ENCODE measurements at places on chromosomes 3 and 15.
A peak's percentile ranks its signal among the peaks of the same experiment; 100 is the strongest.

GRCh38 chr3:98010194-98010882 is 24.8 kb downstream of the GABRR3 start:
- DNase-seq, result no peak

DNA sequence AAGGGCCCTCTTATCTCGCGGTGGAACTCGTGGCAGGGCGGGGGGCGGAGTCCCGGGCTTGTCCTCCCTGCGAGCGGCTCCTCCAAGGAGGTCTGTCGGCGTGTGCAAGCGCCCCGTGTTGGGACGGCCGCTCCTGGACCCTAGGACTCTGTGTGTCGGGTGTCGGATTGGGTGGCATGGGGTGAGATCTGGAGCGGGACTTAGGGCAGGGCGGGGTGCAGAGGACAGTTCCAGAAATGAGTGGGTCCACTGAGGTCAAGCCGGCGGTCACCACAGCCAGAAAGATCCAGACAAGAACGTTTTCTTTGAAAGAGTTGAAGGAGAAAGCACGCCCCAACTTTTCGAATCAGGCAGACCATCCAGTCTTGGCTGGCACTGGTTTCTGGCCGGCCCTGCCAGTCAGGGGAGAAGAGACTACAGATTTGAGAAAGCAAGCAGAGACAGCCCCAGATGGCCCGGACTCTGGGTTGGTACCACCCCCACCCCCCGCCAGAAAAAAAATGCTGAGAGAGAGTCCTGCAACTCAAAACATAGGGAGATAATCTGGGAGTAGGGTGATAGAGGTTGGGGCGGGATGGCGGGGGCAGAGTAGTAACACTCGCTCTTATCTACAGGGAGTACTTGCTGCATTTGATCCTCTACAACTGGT is 784 bp upstream of the CISH start:
- no peak for DNase-seq

- peak; percentile 31 for DNase-seq
Observed at GRCh38 chr3:4350789-4351163, 47.6 kb downstream of the SETMAR start.

DNA sequence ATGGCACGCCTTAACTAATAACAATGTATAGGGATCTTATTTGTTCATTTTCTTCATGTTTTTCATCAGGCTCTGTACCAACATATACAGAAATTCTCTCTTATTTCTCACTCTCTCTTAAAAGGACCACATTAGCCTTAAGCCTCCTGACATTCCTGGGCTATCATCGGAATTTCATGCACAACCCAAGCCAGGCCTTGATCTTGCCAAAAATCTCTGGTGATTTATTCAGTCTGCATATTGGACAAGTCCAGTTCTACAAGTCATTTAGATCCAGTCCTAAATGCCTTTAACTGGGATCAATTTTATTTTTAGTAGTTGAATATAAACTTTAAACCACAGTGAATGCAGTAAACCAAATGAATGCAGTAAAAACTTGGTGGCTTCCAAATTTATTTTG is 385.4 kb downstream of the MECOM start:
- no peak for DNase-seq

DNA sequence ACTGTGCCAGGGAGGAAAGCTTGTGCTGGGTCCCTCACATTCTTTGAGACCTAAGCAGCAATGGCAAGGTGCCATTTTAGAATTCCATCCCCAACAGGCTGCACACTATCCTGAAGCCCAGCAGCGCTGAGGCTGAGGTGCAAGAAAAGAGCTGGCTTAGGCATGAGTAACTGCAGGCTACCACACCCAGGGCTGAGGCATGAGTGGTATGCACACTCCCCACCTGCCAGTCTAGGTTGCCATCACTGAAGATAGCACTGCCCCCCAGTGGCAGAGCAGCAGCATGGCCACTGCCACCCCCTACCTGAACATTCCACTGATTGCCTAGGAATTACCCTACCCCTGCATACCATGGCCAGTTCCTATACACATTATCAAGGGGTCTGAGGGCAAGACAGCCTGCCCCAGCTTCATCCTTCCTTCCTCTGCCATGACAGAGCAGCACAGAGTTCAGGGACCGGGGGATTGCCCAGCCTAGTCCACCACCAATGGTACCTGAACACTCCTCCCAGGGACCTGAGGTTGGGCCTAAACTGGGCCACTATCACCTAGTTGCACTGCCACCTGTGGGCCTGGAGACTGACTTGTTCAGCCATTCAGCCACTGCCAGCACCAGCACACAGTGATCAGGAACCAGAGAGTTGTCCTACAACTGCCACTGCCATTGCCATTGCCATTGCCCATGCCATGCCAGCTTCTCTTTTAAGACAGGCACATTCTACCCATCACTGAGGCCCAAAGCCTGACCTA is 129.8 kb downstream of the SATB1 start:
- peak; percentile 39 for DNase-seq

GRCh38 chr3:70111411-70111810 is 111.9 kb downstream of the SAMMSON start:
- no peak for DNase-seq

DNA sequence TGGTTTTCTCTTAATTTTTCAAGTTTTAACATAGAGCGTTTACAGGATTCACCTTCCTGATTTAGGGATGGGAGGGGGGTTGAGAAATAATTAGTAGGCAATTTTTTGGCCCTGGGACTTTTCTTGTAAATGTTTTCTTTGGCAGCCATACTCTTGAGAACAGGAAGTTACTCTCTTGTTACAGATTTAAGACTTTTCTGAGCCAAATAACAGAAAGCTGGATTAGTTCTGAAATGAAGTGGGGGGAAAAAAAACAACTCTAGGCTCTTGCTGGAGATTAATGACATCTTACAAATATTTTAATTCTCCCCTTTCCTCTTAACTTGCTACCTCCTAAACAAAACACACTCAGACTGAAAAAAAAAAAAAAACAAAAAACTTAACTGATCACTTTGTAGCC is 13.8 kb upstream of the POLR2M start:
- no peak for DNase-seq

DNA sequence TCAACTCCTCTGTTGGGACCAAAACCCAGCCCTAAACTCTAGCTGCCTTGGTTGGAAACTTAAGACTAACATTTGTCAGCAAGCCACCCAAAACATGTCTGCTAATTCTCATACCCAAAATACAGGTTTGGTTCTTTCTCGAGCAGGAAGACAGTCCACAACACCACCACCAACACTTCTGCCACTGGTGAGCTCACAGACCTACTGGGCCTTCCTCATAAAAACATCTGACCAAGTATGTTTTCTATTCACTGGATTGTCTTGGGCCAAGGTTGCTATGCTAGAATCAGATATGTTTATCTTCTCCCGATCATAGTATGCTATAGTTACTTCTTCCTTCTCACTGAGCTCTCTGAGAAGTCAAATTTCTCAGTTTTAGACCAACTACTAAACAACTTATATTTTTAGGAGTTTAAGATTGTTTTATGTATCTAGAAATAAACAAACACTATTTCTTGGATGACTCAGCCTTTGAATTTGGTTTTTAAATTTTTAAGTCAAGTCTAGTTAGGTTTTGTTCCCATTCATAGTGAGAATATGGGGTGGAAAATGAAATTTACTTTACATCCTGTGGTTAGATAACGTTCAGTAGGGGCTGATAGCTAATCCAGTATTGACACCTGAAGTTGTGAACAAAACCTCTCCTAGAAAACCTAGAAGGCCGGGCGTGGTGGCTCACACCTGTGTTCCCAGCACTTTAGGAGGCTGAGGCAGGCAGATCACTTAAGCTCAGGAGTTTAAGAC is 360.5 kb downstream of the RSL24D1 start:
- DNase-seq, result no peak

DNA sequence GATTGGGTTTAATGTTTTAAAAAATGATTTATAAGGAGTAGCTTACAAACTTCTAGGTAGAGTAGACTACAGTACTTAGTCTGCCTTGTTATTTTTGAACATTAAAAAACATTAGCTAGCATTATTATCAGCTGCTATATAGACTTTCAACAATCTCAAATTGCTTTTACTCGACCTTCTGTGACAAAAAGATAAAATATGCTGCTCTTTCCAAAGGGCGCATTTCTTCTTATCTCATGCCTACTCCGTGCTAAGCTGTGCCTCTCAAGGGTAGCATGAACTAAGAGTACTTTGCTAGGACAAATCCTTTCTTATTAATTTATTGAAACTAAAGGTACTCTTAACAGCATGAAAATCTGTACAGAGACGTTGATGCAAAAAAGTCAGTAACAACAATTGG is 71.3 kb downstream of the SPRED1 start:
- no peak for DNase-seq

DNA sequence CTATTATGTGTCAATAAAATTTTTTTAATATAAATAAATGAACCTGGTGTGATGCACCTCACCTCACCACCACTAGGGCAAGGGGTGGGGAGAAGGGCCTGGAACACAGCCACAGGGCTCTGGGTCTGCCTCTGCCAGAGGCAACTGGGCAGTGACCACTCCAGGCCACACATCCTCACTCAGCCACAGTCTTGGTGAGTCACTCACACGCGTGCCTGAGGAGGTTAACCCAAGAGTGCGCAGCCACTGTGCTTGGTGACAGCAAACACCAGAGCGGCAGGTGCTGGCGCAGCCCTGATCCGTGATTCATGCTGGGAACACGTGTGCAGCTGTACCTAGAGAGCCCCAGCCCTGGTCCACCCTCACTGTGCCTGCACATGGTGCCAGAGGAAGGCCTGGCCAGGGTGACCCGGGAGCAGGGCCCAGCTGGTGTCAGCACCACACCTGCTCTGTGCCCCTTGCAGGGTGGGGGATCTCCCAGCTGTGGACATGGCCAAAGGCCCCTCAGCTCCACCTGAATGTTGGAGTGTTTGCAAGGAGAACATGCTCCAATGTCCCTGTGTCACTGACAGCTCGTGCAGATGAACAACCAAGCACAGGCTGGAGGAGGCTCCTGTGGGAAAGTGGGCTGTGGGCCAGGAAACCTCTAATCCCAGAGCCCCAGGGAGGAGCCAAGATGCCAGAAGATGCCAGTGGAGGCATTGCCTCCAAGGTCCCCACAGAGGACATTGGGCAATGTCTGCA is 2.1 kb downstream of the SLC41A3 start:
- no peak for DNase-seq

GRCh38 chr3:147618691-147619090 is 209.5 kb downstream of the ZIC1 start:
- no peak for DNase-seq

DNA sequence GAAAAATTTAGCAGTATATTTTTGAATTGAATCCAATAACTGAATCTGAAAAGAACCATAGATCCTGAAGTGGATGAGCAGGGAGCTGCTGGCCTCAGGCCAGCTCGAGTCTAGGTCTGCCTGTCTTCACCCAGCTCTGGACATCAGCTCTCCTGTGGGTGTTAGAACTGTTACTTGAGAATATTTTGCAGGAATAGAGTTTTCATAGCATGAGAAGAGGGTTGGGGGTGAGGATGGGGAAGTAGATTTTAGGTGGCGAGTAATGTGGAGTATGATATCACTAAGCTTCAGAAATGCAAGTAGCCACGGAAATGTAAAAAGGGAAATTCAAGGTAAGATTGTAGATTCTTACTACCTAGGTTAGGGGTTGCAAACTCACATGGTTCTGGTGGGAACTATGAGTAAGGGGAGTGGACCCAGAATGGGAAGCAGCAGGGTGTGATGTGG is 6.2 kb downstream of the RAB8B start:
- DNase-seq, result no peak

DNA sequence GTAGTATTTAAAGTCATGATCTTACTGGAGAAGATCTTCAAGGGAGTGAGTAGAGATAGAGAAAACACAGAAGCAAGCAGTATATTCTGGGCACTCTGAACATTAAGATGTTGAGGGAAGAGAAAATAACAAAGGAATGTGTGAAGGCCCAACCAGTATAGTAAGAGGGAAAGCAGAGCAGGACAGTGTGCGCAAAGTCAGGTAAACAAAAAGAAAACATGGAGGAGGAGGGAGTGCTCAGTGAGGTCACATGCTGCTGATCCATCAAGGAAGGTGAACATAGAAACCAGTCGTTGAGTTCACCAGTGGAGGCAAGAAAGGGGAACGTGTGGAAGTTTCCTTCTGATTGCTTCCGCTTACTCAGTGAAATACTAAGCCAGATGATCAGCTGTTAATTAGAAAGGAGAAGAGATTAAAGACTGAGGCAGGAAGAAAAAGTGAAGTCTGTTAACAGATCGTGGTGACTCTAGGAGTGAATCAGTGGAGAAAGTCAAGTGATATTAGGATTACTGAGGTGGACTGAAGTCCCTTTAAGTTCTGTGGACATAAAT is 47.2 kb downstream of the OPA1 start:
- DNase-seq, result no peak

DNA sequence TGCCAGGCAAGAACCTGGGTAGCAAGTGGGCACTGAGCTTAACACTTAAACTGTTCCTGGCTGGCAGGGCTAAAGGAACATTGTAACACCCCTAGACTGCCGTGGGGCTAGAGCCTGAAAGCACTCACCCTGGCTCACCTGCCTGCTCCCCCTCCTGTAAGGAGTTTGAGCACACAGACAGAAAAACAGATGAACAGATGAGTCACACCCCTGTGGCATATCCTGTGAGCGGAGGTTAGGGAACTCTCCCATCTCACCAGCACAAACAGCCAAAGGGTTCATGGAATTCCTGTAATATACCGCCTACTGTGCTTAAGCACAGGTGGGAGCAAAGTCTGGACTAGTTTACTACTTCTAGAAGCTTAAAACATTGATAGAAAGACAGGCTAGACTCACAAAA is 300.1 kb downstream of the ROBO1 start:
- DNase-seq, result no peak

GRCh38 chr3:7489417-7489816 is 628.5 kb downstream of the GRM7 start:
- no peak for DNase-seq

GRCh38 chr3:2838546-2839157 is 271.5 kb downstream of the IL5RA start:
- DNase-seq, result no peak

DNA sequence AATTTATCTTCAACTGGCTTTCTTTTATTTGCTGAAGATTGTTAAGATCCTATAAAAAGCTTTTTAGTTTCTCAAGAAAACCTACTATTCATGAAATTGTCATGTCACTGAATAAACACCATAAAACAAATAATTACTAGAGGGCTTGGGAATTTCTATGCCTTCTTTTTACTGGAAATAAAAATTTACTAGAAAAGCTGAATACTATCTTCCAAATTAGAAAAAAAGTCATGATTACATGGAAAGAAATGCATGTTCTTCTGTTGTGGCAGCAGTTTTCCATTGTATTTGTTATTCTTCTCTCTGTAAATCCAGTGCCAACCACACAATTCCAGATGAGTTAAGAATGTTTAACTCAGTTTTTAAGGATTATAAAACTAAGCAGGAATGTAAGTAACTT is 153.8 kb downstream of the RAP2B start:
- peak; percentile 44 for DNase-seq

DNA sequence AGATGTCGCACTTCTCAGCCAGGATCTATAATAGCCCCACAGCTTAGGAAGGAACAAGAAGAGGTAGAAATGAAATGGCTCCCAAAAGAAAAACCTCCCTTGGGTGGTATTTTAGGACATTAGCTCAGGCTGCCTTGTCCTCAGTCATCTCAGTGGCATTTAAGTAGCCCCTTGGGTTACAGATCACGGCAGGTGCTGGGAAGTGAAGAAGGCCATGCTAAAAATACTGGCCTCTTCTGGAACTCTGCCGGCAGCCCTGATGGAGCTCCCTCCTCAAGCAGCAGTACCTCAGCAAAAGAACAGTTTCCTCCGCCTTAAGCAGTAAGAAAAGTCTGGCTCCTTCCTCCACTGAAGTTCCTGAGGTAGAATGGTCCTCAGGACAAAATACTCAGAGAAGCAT is 7.3 kb upstream of the TPM1 start:
- DNase-seq, result no peak

- no peak for DNase-seq
Observed at GRCh38 chr3:119595639-119596334, 1.9 kb upstream of the PLA1A start.

All from fibroblast of skin of left quadriceps (primary cell).